Hepatocyte (in vitro differentiated cells): ENCODE measurements at places on chromosomes 6 and 20. TPM values are rescaled to one million over a fixed set of nuclear protein-coding genes. Genes with fewer than 3 reads are reported as not detected.

DNA sequence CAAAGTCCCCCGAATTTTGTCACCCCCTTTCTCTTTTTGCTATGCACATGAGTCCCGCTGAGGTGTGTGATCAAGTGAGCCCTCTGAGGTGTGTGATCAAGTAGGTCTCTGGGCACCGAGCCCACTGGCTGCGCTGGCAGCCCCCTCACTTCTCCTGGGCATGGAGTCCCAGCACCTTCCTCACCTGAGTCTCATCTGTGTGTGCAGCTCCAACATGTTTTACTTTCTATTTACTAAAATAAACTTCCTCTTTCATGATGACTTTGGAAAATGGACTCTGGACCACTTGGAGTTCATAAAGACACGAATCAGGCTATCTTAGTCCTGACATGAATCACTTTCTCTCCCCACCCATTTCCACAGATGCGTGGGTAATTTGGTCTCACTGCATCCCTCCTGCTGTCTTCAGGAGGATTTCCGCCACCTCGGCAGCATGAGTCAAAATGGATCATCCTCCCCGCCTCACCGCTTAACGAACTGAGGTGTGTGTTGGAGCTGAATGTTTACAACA is 39.8 kb downstream of the PRDM1 start:
- H3K36me3 ChIP-seq = no peaks in the 10 kb centered on the region
- H3K27me3 ChIP-seq = no peaks in the 10 kb centered on the region
- no peak overlapping the region for H3K27ac ChIP-seq
- H3K4me3 ChIP-seq = no peak overlapping the region
- peak; percentile 41 for DNase-seq

DNA sequence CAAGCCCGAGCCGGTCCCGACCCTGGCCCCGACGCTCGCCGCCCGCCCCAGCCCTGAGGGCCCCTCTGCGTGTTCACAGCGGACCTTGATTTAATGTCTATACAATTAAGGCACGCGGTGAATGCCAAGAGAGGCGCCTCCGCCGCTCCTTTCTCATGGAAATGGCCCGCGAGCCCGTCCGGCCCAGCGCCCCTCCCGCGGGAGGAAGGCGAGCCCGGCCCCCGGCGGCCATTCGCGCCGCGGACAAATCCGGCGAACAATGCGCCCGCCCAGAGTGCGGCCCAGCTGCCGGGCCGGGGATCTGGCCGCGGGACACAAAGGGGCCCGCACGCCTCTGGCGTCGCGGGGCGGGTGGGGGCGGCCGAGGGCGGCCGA is 37.5 kb downstream of the YTHDF1 start:
- peaks cover 75% of the 10 kb centered on the region for H3K27me3 ChIP-seq
- H3K27ac ChIP-seq = no peak overlapping the region
- peaks cover 5% of the 10 kb centered on the region for H3K4me1 ChIP-seq
- no peak overlapping the region for H3K4me3 ChIP-seq
- DNase-seq = no peak

- H3K27ac ChIP-seq = no peak overlapping the region
- peak; percentile 4 for DNase-seq
- H3K4me3 ChIP-seq = no peak overlapping the region
- no peaks in the 10 kb centered on the region for H3K4me1 ChIP-seq
- no peaks in the 10 kb centered on the region for H3K36me3 ChIP-seq
- no peaks in the 10 kb centered on the region for H3K27me3 ChIP-seq
Observed at GRCh38 chr6:68951270-68951669, 316.2 kb downstream of the ADGRB3 start.

ZC2HC1B gene
- not detected in 2 replicates for polyA plus RNA-seq

GRCh38 chr6:37814374-37814773 is 5.2 kb upstream of the ZFAND3 start:
- H3K36me3 ChIP-seq = no peaks in the 10 kb centered on the region
- DNase-seq = no peak
- H3K4me3 ChIP-seq = no peak overlapping the region
